CD8-positive, alpha-beta memory T cell (primary cell): ENCODE measurements at places on chromosomes 16 and 17.

GRCh38 chr17:64022611-64023063 lies 2.2 kb upstream of the ICAM2 start:
- no peak for DNase-seq

- DNase-seq, result no peak
Measured at GRCh38 chr16:8989099-8989878, 25.6 kb upstream of the USP7 start.

DNA sequence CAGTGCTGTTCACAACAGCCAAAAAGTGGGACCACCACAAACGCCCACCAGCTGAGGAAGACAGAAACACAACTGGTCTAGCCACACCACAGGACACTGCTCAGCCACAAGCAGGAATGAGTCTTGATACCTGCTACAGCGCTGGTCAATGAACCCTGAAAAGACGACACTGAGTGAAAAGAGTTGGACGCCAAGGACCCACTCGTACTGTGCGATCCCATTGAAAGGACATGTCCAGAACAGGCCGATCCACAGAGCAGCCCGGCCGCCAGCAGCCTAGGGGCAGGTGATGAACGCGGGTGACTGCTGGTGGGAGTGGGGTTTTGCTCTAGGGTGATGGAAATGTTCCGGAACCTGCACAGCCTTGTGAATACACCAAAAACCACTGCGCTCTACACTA lies 10.6 kb upstream of the SLC38A8 start:
- no peak for DNase-seq

DNA sequence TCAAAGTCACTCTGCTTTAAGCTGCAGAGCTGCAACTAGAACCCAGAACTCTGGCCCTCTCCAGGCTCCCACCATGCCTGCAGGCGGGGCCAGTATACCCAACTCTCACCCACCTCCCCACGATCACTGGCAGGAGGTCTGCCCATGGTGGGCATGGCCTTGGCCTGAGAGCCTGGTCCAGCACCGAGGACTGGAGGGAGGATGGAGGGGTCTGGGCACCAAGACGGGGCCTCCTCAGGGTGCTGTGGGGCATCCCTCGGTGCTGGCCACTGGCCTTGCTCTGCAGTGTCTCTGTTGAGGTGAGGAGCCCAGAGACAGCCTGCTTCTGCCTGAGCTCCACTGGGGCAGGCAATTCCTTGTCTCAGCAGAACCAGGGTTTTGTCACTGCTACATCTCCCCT lies 1.5 kb upstream of the KRT16 start:
- DNase-seq, result no peak
